ENCODE measurements at places on chromosomes 16 and 17.

- DNase-seq = no peak
Observed at GRCh38 chr17:51951741-51952140, 206.8 kb downstream of the CA10 start.

DNA sequence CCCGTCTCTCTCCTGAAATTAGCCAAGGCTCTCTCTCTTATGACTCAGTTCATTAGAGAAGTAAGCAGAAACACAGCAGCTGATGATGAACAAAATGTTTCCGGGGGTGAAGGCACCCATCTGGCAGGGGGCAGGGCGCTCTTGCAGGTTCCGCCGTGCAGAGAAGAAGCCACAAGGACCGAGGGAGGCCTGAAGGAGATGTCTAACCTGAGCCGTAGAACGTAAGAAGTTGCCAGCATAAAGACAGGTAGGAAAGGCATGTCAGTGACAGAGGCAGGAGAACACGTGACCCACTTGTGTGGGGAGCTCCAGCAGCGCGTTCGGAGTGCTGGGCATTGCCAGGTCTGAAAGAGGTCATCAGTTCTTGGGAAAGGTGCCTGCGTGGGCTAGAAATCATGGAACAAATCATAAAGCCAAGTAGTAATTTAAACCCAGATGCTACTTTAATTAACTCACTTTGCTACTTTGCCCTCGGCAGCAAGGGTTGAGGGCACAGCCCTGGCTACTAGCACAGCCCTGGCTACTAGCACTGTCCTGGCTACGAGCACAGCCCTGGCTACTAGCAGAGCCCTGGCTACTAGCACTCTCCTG lies 198.6 kb downstream of the RPTOR start:
- no peak for DNase-seq

DNA sequence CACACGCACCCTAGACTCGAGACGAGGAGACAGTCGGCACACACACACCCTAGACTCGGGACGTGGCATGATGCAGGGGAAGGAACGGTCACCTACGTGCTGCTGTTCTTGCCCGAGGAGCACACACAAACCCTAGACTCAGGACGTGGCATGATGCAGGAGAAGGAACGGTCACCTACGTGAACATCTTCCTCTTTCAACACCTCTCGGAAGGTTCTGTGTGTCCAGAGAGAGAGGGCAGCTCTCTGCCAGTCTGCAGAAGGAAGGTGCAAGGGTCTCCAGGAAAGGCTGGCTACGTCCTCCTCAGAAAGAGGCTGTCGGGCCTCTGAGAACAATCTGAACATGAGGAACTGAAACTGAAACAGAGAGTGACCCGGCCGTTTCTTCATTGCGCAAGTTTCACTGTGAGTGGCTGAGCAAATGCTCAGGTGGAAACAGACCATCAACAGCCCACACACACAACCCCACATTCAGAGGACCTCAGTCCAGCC lies 43.4 kb downstream of the ZNF276 start:
- no peak for DNase-seq

GRCh38 chr16:89829630-89830437 lies 1.6 kb downstream of the SPIRE2 start:
- no peak for DNase-seq

DNA sequence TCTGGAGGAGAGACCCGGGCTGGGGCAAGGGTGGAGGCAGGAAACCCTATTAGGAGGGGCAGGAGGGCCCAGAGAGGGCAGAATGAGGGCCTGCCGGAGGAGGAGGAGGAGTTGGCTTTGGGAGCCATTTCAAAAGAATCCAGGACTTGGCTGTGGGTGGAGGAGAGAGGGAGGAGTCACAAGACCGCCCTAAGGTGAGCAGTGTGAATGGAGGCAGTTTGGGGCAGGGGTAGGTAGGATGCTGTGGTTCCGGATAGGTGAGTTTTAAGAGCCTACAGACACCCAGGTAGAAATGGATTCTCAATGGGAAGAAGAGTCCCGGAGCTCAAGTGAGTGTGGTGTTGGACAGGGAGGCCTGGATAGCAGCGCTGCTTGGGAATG lies 80.3 kb downstream of the ARHGAP23 start:
- DNase-seq = no peak

DNA sequence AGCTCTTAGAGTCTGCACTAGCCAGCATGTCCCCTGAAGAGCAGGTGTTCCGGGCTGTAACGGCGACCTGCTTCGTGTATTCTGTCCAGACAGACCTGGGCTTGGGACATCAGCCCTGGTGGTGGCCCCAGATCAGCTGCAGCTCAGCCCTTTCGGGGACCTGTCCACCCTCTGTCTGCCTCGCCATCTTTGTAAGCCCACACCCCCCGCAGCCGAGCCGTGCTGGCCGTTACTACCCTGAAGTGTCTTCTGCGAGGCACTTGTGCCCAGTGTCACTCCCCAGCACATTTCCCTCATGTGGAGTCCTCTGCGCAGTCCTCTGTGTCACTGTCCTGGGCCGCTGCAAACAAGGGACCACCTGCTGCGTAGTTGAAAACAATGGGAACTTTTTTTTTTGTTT lies 10.4 kb downstream of the CARD14 start:
- no peak for DNase-seq

- DNase-seq = no peak
Observed at GRCh38 chr17:58330997-58331814, 2.6 kb upstream of the TSPOAP1 start.

- DNase-seq = no peak
Observed at GRCh38 chr16:4935241-4935855, 1.6 kb downstream of the PPL start.

- DNase-seq = peak; percentile 88
Observed at GRCh38 chr17:4948931-4949320, 596 bp upstream of the PFN1 start.

DNA sequence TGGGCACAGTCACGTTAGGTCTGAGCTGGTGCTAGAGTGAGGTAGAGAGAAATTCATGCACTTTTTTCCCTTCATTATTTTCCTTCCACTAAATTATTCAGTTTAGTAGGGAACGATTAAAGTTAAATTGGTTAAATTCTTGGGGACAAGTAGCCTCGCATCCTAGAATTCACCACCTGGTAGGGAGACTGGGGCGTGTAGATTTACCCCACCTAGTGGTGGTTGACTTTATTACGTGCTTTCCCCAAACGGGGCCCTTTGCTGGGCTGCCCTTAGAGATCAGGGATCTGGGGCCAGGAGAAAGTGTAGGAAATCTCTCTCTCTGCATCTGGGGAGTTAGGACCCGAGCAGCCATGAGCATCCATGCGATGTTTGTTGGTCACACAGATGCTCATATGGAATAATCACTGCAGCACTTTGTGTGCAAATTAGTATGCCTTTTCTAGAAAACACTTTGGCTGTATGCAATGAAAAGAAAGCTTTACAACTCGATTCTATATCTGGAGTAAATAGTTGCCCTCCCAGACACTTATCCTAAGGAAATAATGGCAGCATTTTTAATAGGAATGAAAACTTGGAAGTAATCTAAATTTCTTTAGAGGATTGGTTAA lies 107.0 kb downstream of the PLCG2 start:
- DNase-seq = peak; percentile 35

DNA sequence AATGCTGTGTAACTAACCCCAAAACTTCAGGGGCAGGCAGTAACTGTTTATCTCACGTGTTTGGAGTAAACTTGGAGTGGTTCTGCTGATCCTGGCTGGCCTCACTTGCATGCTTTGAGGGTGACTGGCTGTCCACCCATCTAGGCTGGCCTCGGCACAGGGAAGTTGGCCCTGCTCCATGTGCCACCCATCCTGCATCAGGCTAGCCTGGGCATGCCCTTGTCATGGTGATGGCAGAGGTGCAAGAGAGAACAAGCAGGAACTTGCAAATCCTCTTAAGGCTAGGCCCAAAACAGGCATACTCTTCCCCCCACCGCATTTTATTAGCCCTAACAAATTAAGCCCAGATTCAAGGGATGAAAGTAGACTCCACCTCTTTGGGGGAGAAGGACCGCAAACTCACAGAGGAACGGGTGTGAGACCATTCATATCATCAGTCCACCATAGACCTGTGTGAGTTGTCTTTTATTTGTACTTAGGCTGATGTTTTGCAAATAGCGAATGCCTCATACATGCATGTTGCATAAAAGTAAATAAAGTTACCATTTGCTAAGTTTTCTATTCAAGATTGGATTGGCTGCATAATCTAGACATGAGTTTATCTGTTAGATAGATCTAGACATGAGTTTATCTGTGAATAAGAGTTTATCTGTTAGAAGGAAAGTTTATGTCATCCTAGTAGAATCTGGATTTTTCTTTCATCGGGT lies 221.0 kb downstream of the CCDC182 start:
- DNase-seq = no peak

- DNase-seq = peak; percentile 77
Observed at GRCh38 chr17:18246880-18247612, 11.5 kb downstream of the FLII start.

DNA sequence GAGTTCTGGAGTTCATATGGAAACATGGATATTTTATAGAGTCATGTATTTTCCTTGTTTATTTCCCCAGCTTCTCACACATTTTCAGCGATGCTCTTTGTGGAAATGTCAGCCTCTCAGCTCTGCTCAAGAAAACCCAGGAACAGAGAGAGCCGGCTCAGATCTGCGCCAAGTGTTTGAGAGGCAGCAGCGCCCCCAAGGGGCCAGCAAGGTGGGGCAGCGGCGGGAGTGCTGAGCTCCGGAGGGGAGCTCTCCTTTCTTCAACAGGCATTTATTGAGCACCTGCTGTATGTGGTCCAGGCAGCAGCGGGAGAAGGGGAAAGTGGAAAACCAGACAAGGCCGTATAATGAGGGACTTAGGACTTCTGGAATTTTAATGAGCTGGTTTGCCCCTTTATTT lies 421.1 kb upstream of the C16orf82 start:
- DNase-seq = no peak

GRCh38 chr17:37701496-37701898 lies 43.4 kb downstream of the HNF1B start:
- DNase-seq = peak; percentile 27

GRCh38 chr16:79823639-79824038 lies 223.1 kb upstream of the MAF start:
- no peak for DNase-seq

GRCh38 chr17:13510062-13510461 lies 91.7 kb downstream of the HS3ST3A1 start:
- no peak for DNase-seq

DNA sequence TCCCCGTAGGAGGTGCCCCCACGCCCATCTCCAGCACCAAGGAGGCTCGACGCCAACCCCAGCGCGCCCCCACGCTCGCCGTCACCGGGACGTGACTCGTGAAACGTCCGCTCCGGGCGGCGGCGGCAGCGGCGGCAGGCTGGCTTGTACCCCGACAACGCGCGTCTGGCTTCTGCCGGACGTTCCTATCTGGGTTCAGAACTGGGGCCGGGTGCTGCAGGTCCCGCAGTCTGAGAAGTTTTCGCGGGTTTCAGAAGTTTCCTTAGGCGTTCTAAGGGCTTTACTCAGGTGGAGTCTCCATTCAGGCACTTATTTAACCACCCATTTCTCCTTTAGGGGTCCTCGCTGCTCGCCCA lies 672 bp upstream of the ALKBH5 start:
- DNase-seq = peak; percentile 68

- no peak for DNase-seq
Observed at GRCh38 chr17:32876417-32877163, at the start of gene MYO1D. Gene MYO1D, minus strand, starts transcription at chr17:32877124. Its CDS starts 252 bp downstream, at chr17:32876872.

DNA sequence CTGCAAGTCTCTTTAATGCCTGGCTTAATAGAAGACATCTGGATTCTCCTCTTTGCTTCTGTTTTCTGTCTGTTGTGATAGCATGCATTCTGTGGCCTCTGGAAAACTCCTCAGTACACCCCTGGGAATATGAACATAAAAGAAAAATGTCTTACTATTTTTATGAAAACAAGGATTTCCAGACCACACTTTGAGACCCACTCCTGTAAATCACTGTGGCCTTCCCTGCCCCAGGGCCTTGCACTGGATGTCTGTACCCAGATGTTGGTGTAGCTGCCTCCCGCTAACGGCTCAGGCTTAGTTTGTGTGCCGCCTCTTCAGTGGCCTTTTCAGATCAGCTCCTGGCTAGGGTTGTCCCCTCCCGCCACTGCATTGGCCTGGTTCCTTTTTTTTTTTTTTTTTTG lies 126.6 kb downstream of the SOCS1 start:
- DNase-seq = no peak

DNA sequence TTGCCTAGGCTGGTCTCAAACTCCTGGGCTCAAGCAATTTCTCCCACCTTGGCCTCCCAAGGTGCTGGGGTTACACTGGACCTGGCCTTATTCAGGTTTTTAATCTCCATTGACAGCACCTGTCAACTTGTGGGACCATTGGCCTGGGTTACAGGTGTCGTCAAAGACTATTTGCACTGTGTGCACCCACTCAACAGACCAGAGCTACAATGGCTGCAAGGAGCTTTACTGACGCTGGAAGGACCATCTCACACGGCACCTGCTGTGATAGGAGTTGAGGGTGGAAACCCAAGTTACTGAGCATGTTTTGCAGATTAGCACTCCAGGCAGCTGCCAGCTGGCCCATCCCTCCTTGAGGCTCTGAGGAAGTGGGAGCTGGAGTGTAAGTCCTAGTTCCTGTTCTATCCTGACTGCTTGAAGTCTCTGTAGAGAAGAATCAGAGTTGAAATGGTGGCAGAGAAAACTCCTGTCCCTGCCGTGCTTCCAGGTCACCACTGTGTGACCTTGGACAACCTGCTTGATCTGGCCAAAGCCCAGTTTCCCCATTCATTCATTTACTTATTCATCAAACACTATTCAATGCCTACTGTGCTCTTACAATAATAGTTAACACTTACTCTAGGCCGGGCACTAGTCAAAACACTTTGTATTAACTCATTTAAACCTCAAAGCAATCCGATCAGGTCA lies 42.4 kb upstream of the LONP2 start:
- no peak for DNase-seq

GRCh38 chr17:28397687-28398279 lies 8.2 kb downstream of the SLC46A1 start:
- DNase-seq = no peak

DNA sequence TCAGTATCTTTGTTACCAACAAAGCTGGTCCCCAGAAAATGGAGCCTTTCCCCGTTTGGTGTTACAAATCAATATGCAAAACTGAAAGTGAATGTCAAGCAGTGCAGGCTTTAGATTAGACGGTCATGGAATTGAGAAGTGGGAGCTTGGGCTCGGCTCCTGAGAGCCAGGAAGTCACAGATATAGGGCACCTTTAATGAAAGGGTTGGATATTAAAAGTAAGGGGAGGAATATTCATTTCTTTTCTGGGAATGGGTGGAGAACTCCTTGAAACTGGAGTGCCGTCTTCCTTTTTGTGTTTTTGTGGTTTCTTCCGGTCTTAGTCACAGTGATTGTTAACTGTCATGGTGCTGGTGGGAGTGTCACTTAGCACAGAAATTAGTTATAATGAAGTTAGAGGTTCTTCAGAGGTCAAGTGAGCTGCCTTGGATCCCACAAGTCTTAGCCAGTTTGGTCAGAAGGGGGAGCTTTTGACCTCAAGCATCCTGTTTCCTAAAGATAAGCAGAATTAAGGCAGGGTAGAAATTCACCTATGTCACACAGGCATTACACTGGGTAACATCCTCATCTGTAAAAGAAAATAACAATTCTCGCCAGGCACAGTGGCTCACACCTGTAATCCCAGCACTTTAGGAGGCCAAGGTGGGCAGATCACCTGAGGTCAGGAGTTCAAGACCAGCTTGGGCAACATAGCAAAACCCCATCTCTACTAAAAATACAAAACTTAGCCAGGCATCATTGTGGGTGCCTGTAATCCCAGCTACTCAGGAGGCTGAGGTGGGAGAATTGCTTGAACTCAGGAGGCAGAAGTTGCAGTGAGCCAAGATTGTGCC lies 9.6 kb upstream of the EIF1 start:
- peak; percentile 27 for DNase-seq

GRCh38 chr16:57735755-57736418 lies at the start of gene KATNB1:
Gene KATNB1, plus strand, starts transcription at chr16:57735770. Its CDS starts 1,474 bp downstream, at chr16:57737244.
- no peak for DNase-seq

All from COLO829 (cell line).